Suprapubic skin (tissue), 4 donors: ENCODE measurements at places on chromosomes 13 and 19.
A peak's percentile ranks its signal among the peaks of the same experiment; 100 is the strongest.

- no peak for DNase-seq
Observed at GRCh38 chr13:45966715-45967114, 85.8 kb downstream of the ZC3H13 start.

- no peak for DNase-seq
Observed at GRCh38 chr19:48405850-48406249, 12.4 kb downstream of the GRIN2D start.

GRCh38 chr19:2171349-2172145 is 7.8 kb downstream of the DOT1L start:
- no peak for DNase-seq

DNA sequence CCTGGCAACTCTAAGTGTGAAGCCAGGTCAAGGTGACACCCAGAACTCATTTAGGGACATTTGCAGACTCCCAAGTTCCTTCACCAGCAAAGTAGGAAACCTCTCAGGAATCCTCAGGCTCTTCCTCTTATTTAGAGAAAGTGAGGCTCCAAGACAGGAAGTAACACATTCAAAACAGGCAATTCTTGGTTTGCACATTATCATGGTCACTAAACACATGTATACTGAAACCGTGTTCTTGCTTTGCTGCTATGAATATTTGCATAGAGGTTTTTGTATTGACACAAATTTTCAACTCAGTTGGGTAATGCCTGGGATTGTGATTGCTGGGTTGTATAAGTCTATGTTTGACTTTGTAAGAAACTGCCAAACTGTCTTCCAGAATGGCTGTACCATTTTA is 13.2 kb upstream of the URI1 start:
- no peak for DNase-seq

- no peak for DNase-seq
Observed at GRCh38 chr13:26759907-26760831, at the start of gene GPR12. Gene GPR12 (minus strand): TSS chr13:26760786. CDS start chr13:26759827, 959 bp downstream.

- no peak for DNase-seq
Observed at GRCh38 chr13:66842766-66843165, 387.4 kb downstream of the PCDH9 start.

DNA sequence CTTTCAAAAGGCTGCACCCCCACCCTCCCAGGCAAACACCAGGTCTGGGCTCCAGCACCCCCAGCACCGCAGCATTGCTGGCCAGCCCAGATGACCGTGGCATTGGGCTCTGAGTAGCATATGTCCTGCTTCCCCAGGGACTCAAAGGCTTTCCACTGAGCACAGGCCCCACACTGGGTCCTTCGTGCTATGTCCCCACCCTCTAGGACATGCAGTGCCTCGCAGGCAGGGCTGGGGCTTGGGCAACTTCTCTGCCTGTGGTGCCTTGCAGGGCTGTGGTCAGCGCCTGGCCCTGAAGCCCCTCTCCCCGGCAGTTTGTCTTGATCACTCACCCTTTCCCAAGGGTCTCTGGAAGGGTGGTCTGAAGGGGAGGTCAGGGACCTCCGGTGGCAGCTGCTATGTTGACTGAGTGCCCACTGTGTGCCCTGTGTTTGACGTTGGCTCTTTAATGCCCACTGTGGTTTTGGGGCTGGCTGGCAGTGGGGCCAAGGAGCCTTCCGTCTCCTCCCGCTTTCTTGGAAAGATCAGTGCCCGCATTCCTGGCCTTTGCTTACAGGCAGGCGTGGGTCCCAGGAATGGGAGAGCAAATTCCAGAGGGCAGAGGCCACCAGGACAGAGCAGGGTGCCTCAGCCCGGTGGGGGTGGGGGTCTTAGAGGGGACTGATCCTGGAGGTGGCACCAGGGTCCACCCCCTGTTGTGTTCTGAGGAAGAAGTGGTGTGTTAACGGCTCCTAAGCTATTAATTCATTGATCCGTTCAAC is 20.3 kb upstream of the CRTC1 start:
- no peak for DNase-seq

DNA sequence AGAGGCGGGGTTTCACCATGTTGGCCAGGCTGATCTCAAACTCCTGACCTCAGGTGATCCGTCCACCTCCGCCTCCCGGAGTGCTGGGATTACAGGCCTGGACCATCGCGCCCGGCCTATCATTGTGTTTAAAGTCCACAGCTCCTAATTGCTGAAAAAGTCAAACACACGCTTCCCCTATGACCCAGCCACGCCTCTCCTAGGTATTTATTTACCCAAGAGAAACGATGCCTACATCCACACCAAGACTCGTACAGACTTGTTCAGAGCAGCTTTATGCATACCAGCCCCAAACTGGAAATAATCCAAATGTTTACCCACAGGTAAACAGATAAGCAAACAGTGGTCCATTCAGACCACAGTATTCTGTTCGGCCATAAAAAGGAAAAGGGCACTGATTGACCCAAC is 15.1 kb downstream of the ZNRF4 start:
- DNase-seq = no peak

DNA sequence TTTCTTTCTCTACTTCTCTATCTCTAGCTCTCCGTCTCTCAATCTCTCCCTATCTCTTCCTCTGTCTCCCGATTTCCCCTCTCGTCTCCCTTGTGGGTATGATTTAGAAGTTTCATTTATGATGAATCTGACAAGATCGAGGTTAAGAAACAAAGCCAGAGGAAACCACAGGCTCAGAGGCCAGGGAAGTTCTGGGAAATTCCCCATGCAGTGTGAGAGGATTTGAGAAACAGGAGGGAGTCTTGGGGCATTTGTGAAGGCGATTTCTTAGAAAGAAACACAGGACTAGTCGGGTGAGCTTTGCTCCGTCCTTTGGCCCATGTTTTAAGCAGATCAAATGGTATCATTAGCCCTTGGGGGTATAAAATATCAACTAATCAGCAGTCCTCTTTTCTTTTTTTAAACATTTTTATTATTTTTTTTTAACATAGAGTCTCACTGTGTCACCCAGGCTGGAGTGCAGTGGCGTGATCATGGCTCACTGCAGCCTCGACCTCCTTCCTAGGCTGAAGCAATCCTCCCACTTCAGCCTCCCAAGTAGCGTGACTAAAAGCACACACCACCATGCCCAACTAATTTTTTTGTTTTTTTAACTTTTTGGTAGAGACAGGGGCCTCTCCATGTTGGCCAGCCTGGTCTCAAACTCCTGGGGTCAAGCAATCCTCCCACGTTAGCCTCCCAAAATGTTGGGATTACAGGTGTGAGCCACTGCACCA is 25.8 kb downstream of the TNFSF9 start:
- DNase-seq = no peak

GRCh38 chr13:85216576-85216975 is 582.6 kb downstream of the SLITRK6 start:
- DNase-seq = no peak

- DNase-seq = no peak
Observed at GRCh38 chr19:5292822-5293611, 47.6 kb downstream of the PTPRS start.

DNA sequence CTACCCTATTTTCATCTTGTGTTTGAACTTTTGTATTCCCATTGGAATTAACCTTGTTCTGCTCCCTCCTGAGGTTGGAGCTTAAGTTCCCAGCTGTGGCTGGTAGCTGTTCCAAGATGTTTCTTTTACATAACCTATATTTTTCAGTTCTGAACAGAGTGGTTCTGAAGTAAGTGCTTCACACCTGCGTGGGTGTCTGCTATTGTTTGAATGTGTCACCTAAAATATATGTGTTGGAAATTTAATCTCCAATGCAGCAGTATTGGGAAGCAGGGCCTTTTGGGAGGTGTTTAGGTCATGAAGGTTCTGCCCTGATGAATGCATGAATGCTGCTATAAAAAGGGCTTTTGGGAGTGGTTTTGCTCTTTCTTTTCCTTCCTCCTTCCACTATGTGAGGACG is 123.8 kb downstream of the LACC1 start:
- no peak for DNase-seq

DNA sequence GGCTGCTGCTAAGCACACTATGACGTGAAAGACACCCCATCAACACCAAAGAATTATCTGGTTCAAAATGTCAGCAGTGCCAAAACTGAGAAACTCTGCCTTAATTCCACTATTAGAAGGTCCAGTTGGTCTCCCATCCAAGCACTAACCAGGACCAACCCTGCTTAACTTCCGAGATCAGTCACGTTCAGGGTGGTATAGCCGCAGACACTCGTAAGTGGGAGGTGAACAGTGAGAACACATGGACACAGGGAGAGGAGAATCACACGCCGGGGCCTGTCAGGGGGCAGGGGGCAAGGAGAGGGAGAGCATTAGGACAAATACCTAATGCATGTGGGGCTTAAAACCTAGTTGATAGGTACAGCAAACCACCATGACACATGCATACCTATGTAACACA is 83.4 kb downstream of the C13orf42 start:
- DNase-seq = no peak

GRCh38 chr19:30076751-30077670 is 135.0 kb downstream of the URI1 start:
- peak; percentile 73 for DNase-seq

- no peak for DNase-seq
Observed at GRCh38 chr19:55464662-55465054, at the start of gene C19orf85. Gene C19orf85 (minus strand): TSS chr19:55464751. CDS start chr19:55464554, 197 bp downstream.
